ENCODE measurements at places on chromosomes 4 and X. TPM values are rescaled to one million over a fixed set of nuclear protein-coding genes. Genes with fewer than 3 reads are reported as not detected.

GRCh38 chr4:78553043-78553396, 1.4 kb downstream of the ANXA3 start:
- no peak for DNase-seq

DNA sequence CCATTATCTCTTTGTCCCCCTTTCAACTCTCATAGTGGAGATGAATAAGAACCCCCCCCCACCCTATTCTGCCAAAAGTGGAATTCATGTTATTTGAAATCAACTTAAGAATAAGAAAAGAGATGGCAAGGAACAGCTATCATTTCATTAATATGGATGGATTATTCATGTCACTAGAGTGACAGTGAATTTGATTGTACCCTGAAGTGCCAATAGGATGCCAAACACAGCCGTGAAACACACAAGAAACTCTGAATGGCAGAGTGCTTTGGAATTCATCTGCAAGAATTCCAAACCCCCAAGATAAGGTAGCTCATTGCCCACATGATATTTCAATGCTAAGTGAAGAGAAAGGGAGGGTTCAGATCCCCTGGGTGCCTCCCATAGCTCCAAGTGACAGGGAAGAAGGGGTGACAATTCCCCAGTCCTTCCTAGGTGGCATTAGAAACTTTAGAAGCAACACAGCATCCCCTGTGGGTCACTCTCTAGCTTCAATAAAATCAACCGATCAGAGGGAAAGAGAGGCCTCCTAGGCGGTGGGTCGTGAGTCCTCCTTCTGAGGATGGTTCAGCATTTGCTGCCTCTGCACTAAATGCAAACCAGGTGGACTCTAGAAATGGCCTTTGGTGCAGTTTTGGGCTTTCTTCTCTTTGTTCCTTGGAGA, 84.3 kb downstream of the MGST2 start:
- DNase-seq = no peak

- no peak for DNase-seq
Measured at GRCh38 chrX:134139090-134139489, 97.9 kb upstream of the CCDC160 start.

DNA sequence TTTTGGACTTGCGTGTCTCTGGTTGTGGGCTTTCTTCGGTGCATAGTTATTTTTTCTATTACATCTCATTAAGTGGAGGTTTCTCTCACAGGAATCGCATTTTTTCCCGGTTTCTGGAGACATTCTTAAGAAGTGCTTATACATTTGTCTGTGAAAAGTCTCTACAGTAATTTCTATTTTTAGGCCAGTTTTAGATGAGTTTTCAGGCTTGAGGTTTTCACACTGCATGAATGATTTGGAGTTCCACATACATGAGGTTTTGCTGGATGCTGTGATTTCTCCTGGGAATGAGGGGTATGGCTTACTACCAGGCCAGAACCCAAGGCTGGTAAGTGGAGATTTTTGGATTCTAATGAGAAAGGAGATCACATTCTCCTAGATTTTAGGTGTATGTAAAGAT, 422.6 kb upstream of the SLIT2 start:
- DNase-seq = no peak

The ABLIM2 gene
- total RNA-seq = 44.2 TPM

The TMEM31 gene
- total RNA-seq = not detected

DNA sequence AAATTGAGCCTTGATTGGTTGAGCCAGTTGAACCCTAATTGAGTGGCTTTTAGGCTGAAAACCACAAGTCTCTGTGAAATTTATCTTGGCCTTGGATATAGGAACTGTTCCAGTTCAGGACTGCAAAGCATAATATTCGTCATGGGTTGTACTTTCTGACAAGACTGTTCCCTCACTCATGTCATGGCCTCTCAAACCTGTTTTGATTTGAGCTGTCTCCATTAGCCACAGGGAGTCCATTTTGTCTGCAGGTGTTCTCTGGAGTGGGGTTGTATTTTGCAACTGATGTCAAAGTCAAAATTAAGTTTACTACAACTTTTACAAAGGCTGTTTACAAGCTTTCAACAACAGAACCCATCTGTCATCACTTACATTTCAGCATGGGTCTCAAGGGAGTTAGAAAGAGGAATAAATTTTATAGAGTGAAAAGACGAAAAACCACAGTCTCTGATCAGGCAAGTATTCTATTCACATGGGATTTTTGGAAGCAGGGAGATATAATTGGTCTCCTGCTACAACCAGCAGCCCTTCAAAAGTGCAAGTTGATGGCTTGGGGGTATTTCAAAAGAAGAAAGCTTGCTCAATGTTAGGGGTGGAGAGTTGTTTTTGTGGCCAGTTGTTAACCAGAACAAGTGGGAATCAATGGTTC, 1716.3 kb downstream of the C4orf33 start:
- DNase-seq = peak; percentile 7

The CHRDL1 gene
- total RNA-seq = 63.9 TPM

The TRPC3 gene
- total RNA-seq = 0.82 TPM

- no peak for DNase-seq
Measured at GRCh38 chr4:56613101-56613862, 67.8 kb downstream of the HOPX start.

DNA sequence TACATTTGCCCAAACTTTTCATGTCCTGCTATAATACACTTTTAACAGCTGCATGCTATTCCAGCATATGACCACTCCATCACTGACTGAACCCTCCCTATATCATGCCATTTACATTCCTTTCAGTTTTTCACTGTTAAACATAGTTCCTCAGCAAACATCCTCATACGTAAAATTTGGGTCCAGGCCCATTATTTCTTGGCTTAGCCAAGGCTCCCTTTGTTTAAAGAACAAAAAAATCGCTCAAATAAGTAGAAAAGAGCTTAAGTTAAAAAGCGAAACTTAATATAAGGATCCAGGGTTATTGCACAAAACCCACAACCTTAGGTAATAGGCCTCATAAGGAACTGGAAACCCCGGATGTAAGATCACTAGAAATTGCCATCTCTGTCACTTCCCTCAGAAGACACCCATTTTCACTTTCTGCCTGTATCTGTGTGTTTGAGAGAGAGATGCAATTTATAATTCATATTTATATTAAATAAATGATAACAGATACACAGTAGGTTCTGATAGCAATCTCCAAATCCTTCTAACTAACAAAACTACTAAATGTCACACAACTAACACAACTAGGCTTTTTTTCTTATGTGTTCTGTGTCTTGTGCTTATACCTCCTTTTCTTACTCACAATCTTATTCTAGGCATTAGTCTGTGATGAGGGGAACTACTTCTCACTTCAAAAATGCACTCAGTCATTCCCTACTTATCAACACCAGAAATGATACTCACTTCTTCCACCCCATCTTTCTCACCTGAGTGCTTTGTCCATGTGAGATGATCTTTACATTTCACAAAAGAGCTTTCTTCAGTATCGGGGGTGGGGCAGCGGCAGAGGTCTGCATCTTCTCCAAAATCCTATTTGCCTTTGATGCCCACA, 59.9 kb upstream of the FAM241A start:
- DNase-seq = no peak

DNA sequence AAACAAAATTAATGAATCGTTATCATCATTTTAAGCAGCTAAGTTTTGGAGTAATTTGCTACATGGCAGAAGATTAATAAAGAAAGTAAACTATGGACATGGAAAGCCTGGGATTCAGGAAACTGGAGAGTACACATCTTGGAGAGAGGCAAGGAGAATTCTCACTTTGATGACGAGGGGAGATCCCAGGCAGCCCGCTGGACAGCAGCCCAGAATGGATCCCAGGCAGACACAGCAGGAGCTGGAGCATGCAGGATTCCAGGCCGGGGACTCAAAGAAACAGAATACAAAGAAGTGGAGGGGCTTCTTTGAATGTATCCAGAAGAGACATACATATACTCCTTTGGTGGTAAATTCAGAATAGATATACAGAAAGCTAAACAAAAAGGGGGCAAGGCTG, 118.0 kb upstream of the ATP6AP2 start:
- DNase-seq = peak; percentile 57
